KBM-7 (cell line): ENCODE measurements at places on chromosomes 2 and 18.

- DNase-seq: no peak
Observed at GRCh38 chr2:73536133-73536840, 105.9 kb downstream of the NAT8 start.

GRCh38 chr2:59461127-59461526 is 1092.3 kb downstream of the BCL11A start:
- DNase-seq: peak; percentile 44

DNA sequence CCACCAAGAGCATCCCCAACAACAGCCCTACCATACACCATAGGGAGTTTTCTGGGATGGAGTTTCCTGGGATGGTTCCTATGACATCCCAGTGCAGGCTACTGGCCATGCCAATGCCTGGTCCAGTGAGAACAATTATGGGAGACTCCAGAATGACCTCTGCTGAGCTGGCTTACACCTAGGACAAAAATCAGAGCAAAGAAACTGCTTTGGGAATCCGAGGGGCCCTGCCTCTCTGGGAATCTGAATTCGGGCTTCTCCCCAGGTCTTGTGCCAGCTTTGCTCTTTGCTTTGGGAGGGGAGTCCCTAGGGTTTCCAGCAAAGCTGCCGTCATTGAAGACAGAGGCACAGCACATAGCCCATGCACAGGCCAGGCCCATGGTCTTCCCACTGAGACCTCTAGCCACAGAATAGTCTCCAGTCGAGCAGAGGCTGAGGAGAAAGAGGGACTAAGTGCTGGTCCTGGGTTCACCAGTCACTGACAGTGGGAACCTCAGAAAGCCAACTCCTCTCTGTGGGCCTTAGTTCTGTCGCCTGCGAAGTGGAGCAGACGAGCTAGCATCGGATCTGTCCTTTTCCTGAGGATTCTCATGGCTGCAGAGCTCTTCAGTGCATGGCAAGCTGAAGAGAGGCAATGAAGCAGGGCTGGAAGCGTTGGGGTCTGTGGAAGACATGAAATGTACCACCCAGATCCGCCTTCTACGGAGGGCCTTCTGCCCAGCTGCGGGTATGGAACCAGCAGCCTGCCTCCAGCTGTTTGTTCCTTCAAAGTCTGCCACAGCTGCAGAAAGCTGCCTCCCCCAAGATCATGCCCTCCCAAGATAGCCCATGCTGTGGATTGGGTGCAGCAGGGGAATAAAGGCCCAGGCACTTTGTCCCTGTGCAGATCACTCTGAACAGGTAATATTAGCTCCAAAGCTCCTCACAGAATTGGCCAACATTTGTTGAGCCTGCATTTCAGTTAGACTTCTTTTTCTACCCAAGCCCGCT is 11.2 kb upstream of the LBH start:
- DNase-seq: no peak

GRCh38 chr2:188492751-188493150 is 201.1 kb downstream of the GULP1 start:
- no peak for DNase-seq

GRCh38 chr2:110877031-110877827 is 144.9 kb downstream of the ACOXL start:
- DNase-seq: no peak

- no peak for DNase-seq
Observed at GRCh38 chr2:186126181-186126580, 359.9 kb upstream of the ZC3H15 start.

GRCh38 chr2:138648606-138649005 is 131.6 kb downstream of the NXPH2 start:
- no peak for DNase-seq

DNA sequence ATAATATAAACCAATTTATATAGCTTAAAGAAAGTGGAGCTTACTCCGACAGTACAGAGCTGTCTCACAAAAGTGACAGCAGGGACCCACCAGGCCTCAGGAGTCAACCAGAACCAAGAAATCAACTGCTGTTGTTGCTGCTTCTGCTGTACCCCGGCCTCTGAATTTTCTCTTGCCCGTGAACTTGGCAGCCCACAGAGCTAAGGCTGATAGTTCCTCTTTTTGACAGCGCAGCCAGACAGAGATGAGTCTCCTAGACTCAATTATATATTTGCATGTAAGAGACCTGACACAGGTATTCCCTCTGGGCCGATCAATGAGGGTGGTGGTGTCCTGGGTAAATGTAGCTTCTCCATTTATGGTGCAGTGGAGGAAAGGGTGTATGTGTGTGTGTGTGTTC is 109.4 kb downstream of the KCTD1 start:
- DNase-seq: peak; percentile 42

- peak; percentile 87 for DNase-seq
Observed at GRCh38 chr18:32040936-32041335, 22.3 kb downstream of the RNF125 start.

GRCh38 chr2:241862093-241862492 is 3.4 kb upstream of the PDCD1 start:
- DNase-seq: no peak

DNA sequence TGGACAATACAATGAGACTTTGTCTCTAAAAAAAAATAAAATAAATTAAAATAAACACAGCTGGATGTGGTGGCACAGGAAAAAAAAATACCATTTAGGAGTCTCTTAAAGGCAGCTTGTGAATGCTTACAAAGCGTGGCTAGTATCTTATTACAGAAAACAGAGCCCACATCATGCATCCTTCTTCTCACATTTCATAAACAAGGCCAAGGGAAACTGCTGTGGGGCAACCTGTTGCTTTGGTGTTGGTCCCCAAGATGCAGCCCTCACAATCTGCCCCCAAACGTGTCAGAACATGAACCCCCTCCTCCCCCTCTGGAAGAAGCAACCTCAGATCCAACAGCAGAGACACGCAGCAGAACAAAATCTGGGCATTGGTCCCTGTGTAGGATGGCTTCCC is 2.6 kb downstream of the SLC14A1 start:
- DNase-seq: no peak
